ENCODE measurements at places on chromosomes 4 and X.
A peak's percentile ranks its signal among the peaks of the same experiment; 100 is the strongest.

DNA sequence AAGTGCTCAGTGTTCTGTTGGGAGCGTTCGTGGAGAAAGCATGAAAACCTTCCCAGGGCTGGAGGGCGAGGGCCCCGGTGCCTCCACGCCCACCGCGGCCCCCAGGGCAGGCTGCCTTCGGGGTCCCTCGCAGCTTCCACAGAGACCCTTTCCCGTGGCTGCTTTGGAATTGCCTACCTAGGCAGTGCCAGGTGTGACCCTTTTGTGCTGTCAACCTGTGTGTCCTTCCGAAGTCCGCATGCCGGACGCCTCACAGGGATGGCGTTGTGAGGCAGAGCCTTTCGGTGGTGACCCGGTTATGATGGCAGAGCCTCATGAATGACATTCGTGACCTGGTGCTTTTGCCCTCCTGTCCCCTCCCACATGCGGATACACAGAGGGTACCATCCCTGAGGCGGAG is 17.4 kb downstream of the TMEM175 start:
- DNase-seq = no peak

DNA sequence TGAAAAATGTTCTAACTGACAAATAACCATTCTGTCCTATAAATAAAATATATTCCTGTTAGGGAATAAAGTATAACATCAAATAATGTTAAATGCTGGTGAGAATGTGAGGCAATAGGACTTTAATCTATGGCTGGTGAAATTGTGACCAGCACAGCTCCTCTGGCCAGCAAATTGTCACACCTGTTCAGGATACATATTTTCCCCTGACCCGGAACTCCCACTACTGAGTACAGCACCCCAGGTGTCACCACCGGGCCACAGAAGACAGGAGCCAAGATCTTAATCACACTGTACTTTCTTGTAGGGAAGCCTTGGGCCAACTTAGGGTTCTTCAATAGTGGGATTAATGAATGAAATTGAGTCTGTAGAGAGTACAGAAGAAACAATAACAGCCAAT is 33.2 kb downstream of the C4orf33 start:
- no peak for DNase-seq

GRCh38 chrX:108412783-108413182 is 25.4 kb downstream of the COL4A6 start:
- DNase-seq = no peak

DNA sequence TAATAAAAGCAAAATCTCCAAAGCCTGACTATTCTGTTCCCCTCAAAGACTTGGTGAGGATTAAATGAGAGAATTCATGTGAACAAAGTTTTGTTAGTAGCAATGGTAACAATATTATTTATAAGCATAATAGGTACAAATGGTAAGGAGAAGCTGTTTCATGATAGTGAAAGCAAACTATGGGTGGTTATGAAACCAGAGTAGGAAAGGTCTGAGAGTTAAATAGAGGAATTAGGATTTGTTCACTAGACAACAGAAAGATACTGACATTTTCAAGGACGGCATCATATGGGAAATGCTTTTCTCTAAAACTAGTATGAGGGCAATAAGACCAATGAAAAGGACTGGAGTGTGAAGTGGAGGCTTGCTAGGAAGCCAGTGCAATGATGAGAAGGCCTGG is 128.6 kb upstream of the FTHL17 start:
- DNase-seq = no peak

GRCh38 chr4:126548890-126549289 is 1083.9 kb upstream of the INTU start:
- no peak for DNase-seq

- no peak for DNase-seq
Measured at GRCh38 chrX:140432346-140433175, 72.3 kb downstream of the SOX3 start.

DNA sequence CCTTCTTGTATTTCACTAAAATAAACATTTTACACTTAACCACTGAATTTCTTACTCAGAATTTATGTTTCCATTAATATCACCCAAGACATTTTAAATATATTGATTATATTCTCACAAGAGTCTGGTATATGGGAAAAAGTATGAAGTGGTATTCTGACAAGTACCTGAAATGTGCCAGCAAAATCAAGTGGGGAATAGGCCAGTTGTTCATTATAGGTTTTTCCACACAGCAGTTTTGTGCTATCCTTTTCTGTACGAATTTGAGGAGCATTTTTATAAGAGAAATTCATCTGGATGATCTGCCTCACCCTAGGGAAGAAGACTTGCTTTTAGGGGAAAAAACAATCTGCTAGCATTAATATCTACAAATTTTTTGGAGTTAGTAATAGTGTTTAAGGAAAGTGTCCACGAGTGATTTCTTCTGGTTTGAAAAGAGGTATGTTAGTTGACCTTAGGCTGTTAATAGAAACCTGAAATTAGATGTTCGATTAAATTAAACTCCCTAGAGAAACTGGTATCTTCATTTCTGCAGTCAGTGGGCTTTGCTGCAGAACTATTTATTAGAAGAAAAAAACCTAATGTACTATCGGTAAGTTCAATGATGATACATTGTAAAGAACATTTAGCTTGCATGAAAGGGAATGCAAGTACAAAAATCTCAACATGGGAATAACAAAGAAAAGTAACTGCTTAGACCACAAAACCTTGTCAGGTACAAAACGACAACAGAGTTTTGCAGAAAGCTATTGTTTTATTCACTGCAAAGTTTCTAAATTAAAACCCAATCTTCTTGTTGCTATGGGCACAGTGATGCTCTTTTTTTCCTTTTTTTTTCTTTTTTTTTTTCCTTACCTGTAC is 1.8 kb downstream of the KLF3 start:
- no peak for DNase-seq

DNA sequence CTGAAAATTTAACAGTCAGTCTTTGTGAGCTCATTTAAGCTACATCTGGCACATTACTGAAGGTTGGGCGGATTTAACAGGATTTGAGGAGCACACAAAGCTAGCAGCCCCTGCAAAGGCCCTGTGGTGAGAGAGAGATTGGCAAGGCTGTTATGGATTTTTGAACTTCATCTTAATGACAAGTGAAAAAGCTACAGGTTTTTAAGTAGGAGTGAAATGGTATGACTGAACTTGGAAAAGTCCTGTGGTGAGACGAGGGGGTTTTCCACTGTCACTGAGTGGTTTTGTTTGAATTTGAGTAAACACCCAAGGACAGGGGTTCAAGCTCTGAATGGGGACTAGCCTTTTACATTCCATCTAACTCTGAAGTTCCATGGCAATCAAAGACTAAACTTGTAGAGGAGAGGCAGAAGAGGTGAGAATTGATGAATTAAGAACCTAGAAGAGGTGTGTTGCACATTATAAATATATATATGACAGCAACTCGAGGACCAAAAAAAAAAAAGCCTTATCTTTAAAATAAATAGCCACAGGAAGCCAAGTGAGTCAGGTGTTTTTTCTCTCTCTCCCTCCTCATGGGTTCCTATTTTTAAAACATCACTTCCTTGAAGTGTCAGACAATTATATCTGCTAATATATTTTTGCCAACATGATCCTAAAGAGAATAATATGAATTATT is 47.8 kb upstream of the CLNK start:
- DNase-seq = no peak

GRCh38 chr4:139933104-139933503 is 220.9 kb downstream of the MAML3 start:
- DNase-seq = no peak

DNA sequence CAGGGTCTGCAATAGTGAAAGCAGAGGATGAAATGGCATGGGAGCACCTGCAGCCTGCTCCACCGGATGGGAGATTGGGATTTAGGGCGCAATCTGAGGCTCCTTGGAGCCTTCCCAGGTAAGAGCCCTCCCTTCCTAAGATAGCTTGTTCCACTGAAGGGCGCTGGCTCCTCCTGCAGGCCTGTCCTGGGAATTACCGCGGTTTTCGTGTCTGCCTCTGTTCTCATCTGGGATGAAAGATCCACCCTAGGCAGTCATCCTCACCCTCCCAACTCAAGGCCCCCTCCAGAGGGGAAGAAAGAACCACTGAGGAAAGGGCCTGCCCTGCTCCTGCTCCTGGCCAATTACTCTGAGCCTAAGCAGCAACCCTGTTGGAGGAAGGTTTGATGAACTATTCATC is 547.5 kb downstream of the SMARCA1 start:
- peak; percentile 70 for DNase-seq

- DNase-seq = no peak
Measured at GRCh38 chr4:66574145-66574978, 904.1 kb upstream of the EPHA5 start.

DNA sequence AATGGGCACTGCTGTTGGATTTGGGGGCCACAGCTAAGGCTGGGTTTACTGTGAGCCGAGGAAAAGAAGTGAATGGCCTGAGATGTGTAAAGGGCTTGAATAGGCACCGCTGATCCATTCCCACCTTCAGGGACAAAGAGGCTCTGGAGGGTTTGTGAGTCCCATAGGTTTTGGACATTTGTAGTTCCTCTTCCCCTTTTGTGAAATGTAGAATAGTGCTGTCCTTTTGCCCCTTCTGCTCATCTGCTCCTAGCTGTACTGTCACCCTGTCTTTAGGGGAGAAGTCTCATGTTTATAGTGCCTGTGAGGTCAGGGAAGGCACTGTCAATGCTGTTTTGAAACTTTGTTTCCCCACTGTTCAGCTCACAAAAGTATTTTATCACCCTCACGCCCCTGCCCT is 26.4 kb upstream of the CLCN4 start:
- DNase-seq = no peak

DNA sequence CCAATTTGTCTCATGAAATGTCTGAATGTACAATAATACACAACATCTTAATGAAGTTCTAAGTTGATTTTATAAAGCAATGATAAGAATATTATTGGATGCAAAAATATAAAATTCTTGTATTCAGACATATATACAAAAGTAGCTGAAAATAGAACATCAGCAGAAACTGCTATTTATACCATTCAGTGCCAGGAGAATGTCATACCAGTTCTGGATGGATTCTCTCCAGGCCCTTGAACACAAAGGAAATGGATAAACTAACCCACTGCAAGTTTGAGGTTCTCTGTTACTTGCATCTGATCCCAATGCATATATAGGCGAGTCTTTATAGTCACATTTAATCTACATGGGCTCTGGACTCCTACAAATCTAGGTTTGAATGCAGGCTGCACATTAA is 126.3 kb upstream of the KLF3 start:
- DNase-seq = no peak

DNA sequence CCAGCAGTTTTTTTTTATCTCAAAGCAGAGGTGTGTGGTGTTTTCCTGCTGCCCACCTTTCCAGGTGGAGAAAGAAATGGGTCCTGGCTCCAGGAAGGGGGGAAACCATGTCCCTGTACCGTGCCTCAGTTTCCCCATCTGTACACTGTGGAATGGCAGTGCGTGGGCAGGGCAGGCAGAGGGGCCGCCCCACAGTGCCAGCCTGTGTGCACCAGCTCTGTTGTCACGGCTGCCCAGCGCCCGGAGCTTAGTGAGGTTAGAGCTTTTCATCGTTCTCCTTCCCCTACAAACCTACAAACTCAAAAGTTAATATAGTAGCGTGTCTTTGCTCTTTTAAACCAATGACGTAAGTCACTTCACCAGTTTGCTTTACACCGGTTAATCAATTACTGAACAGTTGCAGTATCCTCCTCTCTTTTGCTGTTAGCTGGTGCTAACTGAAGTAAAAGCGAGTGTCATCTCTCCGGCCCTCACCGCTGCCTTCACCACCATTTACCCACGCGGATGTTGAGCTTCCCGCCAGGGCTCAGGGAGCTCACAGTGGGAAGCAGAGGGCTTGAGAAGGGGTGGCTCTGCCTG is 114.8 kb upstream of the ADRA2C start:
- no peak for DNase-seq

GRCh38 chr4:114911111-114911510 is 202.3 kb downstream of the NDST4 start:
- no peak for DNase-seq

DNA sequence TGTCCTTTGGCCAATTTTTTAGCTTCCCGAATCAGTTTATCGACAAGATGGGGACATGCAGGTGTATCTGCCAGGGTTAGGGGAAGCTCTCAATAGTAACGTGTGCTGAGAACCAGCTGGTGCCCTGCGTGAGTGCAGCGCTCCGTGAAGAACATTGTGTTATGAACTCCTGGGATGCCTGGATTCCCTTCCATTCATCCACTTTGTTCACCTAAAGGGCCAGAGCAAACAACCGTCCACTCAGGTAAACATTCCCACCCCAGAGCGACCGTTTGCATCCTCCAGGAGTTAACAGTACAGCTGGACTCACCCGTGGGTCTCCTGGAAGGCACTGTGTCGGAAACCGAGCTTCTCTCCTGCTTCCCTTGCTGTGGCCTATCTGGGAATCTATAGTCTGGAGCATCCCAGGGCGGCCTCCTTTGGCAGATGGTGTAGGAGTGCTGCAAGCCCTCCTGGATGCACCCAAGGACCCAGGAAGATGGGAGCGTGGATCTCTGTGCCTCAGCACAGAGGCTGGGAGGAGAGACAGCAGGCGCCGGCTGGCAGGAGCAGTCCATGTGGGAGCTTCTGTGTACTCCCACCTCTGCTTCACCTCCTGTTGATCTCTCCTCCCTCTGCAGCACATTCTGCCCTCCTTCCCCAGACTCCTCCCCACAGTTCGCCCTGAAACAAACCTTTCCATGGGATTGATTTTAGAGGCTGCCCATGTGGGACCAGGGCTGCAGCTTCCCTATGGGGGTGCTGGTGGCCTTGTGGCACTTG is 62.7 kb downstream of the SHROOM2 start:
- DNase-seq = no peak

GRCh38 chr4:8301851-8302730 is 32.5 kb downstream of the HTRA3 start:
- DNase-seq = no peak

DNA sequence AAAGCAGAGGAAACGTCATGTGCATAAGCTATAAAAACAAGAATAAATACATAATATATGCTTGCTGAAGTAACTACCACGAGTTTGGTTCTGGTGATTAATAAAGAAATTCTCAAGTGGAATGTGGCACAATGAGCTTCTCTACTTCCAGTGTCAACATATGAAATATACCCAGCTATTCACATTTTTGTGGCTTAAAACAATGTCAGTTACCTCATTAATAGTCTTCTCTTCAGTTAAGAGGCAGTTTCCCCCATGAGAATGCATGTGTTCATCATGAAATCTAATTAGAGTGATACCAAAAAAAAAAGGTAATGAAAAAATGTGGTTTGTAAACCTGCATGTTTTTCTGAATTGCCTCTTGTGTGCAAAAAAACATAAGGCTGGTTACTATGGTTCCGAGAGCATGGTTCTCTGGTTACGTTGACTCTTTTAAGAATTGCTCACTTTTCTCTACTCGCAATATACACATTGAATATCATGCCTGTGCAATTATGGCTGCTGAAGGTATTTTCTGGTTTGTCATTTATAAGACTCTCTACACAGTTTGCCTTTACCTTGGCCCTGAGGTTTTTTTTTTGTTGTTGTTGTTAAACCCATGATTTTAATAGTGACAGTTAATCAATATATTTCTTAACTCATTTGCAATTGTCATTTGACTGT is 108.2 kb downstream of the PCDH7 start:
- DNase-seq = no peak

GRCh38 chr4:183770906-183771305 is 111.8 kb downstream of the TRAPPC11 start:
- DNase-seq = no peak

GRCh38 chr4:89997171-89997704 is 102.6 kb downstream of the MMRN1 start:
- no peak for DNase-seq

Data from HAP-1 (cell line).